ENCODE measurements at places on chromosomes 7 and 10.

GRCh38 chr10:113709221-113709838 is 29.6 kb downstream of the CASP7 start:
- no peak for DNase-seq

- no peak for DNase-seq
These were observed 22.0 kb downstream of the ITGB8 start for GRCh38 chr7:20352573-20353306.

- DNase-seq = no peak
These were observed 341.8 kb upstream of the SEMA3A start for GRCh38 chr7:84536271-84536870.

- DNase-seq = no peak
These were observed 227.7 kb downstream of the CUX1 start for GRCh38 chr7:102044984-102045673.

DNA sequence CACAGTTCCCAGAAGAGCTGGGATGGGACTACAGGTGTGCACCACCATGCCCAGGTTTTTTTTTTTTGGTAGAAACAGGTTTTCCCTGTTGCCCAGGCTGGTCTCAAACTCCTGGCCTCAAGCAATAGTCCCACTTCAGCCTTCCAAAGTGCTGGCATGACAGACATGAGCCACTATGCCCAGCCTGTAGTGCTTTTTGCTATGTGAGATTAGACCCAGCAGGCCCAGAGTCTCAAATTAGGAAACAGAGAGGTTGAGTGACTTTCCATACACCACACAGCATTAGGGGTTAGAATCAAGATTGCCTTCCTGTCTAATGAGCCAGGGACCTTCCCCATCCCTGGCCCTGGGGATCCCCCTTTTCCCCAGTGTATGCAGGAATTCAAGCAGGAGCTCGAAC is 90.8 kb upstream of the KCTD7 start:
- DNase-seq = no peak

DNA sequence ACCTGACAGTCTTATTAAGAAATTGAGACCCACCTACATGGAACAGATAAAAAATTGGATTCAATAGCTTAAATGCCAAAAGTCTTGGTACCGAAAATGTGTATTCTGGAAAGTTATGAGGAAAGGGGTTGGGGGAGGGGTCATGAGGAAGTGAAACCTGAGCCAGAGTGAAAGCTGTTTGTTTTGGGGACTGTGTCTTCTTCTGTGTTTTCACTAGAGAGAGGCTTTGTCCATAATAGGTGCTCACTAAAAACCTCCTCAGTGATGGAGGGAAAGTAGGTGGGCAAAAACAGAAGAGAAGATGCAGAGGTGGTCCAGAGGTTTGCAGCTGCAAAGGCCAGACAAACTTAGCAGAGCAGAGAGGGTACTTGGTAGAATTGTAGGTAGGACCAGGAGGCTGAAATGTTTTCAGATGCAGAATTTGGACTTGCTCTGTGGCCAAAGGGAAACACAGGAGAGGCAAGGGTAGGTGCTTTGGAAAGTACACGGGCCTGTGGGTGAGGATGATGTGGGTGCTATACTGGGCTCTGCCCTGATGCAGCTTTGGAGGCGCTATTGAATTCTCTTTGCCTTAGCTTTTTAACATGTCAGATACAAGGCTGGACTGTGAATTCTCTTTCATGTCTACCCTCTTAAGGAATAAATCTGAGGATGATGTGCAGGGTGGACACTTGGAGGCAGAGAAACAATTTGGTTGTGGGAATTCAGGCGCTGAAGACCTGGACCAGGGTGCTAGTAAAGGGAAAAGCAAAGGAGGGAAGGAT is 254.6 kb downstream of the PTEN start:
- no peak for DNase-seq

DNA sequence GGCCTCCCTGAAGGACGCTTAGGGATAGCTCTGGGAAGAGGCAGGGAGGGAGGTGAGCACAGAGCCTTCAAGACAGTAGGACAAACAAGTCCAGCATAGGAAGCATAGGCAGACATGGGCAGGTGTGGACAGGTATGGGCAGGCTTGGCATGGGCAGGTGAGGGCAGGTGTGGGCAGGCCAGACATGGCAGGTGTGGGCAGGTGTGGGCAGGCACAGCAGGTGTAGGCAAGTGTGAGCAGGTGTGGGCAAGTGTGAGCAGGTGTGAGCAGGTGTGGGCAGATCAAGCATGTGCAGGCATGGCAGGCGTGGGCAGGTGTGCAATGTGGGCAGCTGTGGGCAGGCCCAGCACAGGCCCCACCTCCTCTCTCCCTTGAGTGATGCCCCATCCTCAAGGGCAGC is 148.8 kb upstream of the ZMIZ1 start:
- DNase-seq = no peak

DNA sequence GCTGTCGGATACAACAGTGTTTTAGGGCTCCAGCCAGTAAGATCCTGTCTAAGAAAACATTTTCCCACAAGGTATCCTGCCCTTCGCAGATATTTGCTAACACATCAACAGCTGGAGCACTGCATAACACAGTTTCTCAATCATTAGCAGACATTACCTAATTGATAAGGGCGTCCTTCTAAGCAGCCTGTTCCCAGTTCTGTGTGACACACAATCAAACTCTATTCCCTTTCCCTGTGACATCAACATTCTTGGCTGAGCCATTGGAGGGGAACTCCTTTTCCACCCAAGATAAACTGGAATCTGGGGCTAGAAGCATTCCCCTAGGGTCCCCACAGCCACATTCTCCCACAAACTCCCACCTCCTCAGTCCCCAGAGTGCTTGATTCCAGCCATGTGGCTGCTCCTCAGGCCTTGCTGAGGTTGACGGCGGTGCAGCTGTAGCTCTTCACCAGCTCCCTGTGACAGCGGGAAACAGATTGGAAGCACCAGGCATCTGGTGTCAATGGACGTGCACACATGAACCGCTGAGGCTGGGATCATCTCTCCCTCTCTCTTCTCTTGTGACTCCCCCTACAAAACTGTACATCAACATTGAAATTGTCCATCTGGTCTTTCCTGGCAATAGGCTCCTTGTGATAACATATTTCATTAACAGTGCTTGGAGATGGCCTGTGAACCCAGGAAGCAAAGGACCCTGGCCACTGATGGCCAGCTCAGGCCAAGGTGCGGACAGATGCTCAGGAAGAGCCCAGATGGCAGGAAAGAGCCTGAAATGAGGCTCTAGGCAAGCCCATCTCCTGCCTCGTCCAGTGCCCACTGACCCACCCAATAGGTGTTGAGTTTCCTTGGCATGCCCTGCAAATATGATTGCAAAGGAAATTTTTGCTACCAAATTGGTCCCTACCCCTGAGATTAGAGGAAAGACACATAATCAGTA is 131.1 kb upstream of the TBX20 start:
- DNase-seq = no peak

DNA sequence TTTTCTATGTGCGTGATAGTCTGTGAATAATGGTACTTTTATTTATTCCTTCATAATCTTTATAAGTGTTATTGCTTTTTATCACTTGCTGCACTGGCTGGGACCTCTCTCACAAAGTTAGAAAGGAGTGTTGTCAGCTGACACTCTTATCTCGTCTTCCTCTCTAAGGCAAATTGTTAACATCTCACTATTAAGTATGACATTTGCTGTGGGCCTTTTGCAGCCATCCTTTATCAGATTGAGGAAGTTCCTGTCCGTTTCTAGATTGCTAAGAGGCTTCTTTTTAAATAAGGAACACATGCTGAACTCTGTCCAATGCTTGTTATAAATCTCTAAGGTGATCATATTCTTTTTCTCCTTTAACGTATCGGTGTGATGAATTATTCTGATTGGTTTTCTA is 27.4 kb upstream of the DIP2C start:
- DNase-seq = no peak

GRCh38 chr7:80869106-80869784 is 49.6 kb downstream of the SEMA3C start:
- no peak for DNase-seq
